ENCODE measurements at places on chromosomes 16 and 17. TPM values are rescaled to one million over a fixed set of nuclear protein-coding genes. Genes with fewer than 3 reads are reported as not detected.

DNA sequence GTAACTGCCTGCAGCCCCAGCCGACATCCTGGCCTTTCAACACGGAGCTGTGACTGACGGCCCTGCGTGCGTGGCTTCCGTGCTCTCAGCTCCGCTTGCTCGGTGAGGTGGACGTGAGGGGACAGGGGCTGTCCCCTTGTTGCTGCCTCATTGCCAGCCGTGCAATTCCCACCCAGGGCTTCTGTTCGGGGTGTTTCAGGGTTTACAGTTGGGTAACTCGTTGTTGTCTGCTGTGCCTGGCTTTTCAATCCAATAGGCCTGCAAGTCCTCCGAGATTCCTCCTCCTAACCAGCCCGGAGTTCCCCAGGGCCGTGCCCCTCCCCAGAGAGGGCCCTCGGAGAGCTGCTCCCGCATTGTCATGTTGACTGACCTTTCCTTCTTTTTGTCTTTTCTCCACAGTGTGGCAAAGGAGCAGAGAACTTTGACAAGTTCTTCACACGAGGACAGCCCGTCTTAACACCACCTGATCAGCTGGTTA lies 31.4 kb upstream of the CACNG5 start:
- DNase-seq: no peak

- no peak for DNase-seq
Observed at GRCh38 chr17:80441598-80442322, 26.8 kb downstream of the ENDOV start.

- DNase-seq: no peak
Observed at GRCh38 chr17:81580481-81580880, 28.3 kb upstream of the FAAP100 start.

DNA sequence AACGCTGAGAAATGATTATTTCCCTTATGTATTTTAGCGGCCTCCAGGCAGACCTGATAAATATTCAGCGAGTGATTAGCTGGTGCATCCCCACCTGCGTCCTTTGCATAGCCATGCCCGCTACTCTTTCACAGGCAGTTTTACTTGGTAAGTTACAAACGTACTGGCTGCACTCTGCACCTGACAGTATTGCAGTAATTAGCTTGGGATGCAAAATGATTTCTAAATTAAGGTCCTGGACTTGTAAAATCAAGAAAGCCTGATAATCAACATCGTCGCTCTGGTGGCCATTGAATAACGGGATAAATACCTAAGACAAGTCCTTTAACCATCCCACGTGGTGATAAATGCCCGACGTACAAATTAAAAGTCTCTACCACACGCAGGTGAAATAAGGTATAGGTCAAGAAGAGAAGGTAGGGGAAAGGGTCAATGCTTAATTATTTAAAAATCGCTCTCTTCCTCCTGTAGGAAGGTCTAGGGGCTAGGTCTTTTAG lies 998 bp upstream of the PRKCA start:
- no peak for DNase-seq

The OR4D2 gene
- total RNA-seq: not detected

DNA sequence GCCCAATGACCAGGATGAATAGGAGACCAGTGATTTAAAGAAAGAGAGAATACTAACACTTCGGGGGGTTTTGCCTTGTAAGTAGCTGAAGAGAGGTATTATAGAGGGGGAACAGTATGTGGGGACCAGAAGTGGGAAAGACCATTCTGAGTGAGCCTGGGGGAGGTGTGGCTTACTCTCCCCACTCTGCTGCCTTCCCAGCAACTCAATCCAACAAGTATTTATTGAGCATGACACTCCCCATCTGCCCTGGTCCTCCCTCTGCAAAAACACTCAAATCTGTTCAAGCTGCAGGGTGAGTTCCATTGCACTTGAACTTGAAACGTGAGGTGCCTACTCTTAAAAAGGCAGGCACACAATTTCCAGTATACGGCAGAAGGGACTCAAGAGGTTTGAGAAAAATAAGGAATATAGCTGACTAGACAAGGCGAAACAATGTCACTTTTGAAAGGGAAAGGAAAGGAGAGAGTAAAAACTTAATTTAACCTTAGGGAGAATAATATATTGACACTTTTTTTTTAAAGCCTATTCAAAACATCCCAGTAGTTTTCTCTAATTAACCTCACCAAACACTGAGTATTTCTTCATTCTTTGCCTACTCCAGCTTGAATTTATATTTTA lies 8.2 kb downstream of the FAM117A start:
- no peak for DNase-seq

The PRM1 gene
- total RNA-seq: not detected

DNA sequence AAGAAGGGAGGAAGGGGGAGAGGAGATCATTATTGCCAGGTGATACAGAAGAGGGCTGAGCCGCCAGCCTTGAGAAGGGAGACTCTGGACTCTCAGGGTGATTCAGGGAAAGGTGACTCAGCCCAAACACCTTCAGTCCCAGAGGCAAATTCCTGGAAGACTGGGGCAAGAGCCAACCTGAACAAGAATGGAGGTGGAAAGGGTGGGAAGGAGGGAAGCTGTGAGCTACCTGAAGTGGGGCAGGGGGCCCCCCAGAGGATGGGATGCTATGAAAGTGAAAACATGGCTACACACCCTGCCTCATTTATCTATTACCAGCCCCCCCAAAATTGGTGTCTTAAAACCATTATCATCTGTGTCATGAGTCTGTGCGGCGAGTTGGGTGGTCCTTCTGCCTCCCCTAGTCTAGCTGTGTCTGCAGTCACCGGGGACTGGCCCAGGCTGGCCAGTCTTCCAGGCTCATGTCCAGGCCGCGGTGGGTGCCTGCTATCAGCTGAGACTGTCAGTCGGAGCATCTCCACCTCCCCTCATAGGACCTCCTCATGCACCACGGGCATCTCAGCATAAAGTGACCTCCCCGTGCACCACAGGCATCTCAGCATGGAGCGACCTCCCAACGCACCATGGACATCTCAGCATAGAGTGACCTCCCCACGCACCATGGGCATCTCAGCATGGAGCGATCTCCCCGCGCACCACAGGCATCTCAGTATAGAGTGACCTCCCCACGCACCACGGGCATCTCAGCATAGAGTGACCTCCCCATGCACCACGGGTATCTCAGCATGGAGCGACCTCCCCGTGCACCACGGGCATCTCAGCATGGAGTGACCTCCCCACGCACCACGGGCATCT lies 3.2 kb upstream of the SLC47A2 start:
- no peak for DNase-seq

The HSD11B2 gene
- total RNA-seq: 0.51 TPM

The TBC1D3 gene
- total RNA-seq: not detected

- no peak for DNase-seq
Observed at GRCh38 chr17:18144855-18145254, 36.3 kb downstream of the MYO15A start.
